Psoas muscle (tissue), 8 donors: ENCODE measurements at places on chromosomes 3 and 15.

DNA sequence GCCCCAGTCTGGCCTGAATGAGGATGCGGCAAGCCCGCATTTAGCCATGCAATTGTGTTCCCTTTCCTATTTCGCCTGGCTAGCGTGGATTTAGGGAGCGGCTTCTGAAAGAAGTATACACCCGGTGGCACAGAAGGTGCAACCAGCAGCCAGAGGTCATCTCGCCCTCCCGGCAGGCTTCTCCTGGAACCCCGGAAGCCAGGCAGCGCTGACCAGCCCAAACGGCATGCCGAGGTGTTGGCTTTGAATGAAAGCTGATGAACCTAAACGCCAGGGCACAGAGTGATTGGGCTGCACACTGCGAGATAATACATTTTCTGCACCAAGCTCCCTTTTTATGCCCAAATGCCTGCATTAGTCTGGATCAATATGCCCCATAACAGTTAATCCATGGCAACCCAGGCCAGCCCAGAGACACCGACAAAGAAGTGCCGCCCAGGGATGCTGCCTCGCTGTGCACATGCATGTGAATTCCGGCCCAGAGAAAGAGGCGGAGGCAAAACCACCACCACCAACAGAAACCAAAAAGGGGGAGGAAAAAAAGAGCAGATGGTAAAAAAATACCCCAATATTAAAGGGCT, 1.4 kb downstream of the SRGAP3 start:
- DNase-seq = no peak

DNA sequence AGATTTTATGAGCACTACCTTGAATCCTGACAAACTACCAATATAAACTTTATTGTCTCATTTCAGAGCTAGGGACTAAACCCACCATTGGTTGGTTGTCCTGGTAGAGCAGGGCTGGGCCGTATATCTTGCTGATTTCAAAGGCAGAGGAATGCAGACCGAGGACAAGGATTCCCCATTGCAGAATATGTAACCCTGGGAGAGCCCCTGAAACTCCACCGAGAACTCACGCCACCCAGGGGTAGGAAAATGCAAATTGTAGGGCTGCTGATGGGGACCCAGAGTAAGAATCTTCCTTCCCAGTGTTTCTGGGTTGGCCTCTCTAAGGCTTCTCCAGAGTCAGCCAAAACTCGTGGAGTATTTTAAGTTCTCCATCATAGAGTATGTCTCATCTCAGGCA, 235.3 kb downstream of the ABHD5 start:
- no peak for DNase-seq

- no peak for DNase-seq
Measured at GRCh38 chr3:156214676-156215075, 94.3 kb downstream of the KCNAB1 start.

DNA sequence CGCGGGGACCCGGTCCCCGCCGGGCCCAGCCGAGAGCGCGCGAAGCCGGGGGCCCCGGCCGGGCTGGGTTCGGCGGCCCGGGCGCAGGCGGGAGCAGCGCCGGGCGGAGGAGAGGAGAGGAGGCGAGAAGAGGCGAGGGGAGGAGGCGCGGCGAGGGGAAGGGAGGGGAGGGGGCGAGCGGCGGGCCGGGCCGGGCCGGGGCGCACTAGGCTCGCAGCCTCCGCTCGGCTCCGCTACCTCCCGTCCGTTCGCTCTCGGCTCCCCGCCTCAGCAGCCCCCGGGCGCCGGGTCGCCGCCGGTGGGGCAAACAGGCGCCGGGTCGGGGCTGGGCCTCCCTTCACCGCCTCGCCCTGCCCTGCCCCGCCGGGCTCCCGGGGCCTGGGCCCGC, 351 bp downstream of the INSYN1 start:
- peak; percentile 27 for DNase-seq

DNA sequence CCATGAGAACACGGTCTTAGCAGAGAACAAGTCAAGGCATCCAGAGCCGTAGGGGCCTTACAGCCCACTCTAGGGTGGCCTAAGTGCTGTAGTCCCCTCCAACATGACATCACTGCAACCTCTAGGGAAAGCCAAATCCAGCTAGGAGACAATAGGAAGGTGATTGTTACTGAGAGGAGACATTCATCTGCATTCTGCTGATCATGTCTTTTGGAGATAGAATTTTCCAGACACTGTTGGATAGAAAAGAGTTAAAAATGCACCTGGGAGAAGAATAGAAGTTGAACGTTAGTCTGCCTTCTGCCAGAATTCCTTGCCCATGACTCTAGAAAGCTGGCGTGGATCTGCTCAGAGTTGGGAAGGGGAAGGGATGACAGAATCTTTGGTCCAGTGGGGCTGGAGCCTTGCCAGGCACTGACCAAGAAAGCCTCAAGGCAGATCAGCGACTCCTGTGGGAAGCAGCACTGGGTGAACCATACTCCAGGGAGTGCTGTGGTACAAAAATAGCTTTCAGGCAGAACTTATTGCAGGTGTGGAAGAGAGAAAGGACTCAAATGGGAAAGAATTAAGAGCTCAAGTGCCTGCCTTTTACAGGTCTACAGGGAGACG, 44.8 kb upstream of the RAF1 start:
- DNase-seq = peak; percentile 56

- DNase-seq = no peak
Measured at GRCh38 chr15:63044077-63044644, 1.6 kb downstream of the TPM1 start.
